ENCODE measurements at places on chromosomes 11 and 22.

- no peak for DNase-seq
These were observed 47.7 kb downstream of the TRIOBP start for GRCh38 chr22:37744589-37744988.

- no peak for DNase-seq
These were observed 953 bp upstream of the PACS1 start for GRCh38 chr11:66068923-66069714.

GRCh38 chr22:44555046-44555445, 57.0 kb upstream of the RTL6 start:
- DNase-seq = no peak

DNA sequence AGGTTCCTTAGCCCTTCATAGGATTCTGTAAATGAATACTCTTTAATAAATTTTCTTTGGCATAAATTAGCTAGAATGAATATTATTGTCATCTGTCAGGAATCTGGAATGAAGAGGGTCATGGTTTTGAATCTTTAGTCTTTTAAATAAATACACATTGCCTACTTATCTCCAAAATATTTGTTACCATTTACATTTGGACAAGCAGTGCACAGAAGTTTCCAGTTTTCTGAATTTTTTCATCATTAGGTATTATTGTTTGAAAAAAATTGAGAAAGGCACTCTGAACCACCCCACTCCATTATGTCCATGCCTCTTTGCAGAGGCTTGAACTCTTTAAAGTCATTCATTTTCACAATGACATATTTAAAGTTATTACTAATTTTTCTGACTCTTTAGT, 549.0 kb upstream of the LUZP2 start:
- DNase-seq = no peak

DNA sequence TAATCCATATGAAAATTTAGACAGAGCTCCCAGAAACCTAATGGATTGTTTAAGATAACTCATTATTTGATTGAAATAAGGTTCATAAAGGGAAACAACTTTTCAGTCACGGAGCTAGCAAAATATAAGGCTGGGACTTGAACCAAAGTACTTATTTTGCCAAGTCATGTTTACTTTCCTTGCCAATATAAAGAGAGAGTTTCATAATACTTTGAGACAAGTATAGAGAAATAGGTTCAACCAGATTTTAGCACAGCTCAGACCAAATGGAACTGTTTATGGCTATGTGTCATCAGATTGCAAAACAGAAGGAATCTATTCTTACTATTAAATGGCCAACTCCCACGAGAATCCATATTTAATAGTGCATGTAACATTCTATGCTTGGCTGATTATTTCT, 1517.5 kb upstream of the TENM4 start:
- no peak for DNase-seq

GRCh38 chr11:63553759-63554158, 9.4 kb downstream of the PLAAT2 start:
- DNase-seq = no peak

DNA sequence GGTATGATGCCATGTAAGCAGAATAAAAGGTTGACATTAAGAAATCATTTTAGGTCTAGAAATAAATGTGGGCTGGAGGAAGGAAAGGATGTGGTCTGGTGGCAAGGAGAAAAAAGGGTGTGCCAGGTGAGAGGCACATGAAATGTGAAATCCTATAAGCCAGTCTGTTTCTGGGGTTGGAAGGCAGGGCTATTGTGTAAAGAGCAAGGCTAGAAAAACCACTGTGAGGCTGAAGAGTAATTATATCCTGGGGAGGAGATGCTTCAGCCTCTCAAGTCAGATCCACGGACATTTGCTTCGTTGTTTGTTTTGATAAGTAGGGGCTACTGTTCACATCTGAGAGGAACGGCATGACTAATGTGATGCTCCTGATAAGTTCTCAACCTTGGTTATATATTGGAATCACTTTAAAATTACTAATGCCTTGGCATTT, 77.5 kb upstream of the CTSC start:
- no peak for DNase-seq

DNA sequence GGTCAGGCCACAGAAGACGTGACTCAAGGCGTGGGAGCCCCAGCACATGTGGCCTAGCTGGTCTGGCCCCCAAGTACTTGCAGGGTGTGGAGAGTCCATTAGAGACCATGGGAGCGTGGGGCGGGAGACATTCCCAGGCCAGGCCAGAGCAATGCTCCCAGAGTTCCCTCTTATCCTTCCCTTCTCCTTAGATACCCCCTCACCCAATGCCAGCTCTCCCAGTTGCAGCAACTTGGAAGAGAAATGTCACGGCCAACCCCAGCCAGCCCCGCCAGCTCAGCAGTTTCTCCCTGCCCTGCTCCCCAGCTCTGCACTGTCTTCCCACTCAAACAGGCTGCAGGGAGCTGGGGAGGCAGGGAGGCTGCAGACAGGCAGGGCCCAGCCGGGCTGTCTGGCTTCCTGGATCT, 65.4 kb upstream of the TSPAN18 start:
- DNase-seq = no peak

DNA sequence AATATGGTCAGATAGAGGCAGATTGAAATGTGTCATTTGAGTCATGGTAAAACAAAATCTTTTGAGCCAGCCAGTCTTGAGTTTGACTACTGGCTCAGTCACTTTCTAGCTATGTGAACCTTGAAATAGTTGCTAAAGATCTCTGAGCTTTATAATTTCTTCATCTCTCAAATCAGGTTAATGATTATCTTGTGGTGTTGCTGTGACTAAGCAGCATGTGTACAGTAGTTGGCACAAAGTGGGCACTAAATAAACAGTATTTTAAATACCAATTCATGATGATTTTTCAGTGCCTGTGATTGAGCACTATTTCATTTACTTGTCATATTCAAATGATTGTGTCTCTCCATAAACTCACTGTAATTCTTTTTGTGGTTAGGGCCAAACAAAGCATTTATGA, 70.8 kb downstream of the RAB38 start:
- DNase-seq = no peak

DNA sequence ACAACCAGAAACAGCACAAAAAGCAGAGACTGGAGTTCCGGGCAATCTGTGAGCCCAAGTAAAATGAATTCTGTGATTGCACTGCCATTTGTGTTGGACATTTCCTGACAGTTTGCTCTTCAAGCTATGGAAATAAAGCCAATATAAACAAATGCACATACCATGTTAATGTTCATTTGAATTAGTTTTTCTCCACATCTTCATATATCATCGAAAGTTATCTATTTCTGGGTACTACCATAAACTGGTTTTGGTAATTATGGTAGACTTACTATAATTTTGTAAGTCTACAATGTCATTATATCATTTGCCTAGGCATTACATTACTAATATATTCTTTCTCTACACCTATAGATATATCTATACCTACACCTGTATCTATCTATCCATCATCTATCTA, at the start of gene OR5M11:
OR5M11 (minus strand) TSS at position 101 of the 400 bp plus-strand sequence; CDS start at position 101, 0 bp downstream.
- no peak for DNase-seq

- DNase-seq = no peak
These were observed 27.3 kb downstream of the MAFF start for GRCh38 chr22:38228873-38229740.

DNA sequence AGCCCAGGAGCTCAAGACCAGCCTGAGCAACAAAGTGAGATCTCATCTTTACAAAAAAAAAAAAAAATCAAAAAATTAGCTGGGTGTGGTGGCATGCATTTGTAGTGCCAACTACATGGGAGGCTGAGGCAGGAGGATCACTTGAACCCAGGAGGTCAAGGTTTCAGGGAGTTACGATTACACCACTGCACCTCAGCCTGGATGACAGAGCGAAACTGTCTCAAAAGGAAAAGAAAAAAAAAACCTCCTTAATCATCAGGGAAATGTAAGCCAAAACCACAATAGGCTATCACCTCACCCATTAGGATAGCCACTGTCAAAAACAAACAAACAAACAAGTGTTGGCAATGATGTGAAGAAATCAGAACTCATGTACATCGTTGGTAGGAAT, 13.4 kb downstream of the DGCR2 start:
- no peak for DNase-seq

DNA sequence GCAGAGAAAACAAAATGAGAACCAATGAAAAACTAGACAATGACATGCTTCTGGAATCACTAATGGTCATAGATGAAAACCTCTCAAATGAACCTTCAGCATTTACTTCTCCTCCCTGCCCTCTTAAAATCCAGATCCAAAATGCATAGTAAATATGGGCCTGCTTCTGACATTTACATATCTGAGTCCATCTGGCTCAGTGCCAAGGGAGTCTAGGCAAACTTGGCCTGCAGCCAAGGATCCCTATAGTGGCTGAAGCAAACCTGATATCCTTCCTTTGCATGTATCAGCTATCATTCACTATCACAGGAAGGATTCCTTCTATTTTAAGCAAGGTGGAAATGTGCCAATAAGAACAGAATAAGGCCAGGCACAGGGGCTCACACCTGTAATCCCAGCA, 104.8 kb downstream of the C11orf58 start:
- DNase-seq = no peak

- DNase-seq = no peak
These were observed 82.0 kb upstream of the RAB1B start for GRCh38 chr11:66186470-66186869.

GRCh38 chr22:32552521-32552920, 77.9 kb downstream of the FBXO7 start:
- no peak for DNase-seq

- no peak for DNase-seq
These were observed 420.0 kb downstream of the METTL15 start for GRCh38 chr11:28528217-28528616.

DNA sequence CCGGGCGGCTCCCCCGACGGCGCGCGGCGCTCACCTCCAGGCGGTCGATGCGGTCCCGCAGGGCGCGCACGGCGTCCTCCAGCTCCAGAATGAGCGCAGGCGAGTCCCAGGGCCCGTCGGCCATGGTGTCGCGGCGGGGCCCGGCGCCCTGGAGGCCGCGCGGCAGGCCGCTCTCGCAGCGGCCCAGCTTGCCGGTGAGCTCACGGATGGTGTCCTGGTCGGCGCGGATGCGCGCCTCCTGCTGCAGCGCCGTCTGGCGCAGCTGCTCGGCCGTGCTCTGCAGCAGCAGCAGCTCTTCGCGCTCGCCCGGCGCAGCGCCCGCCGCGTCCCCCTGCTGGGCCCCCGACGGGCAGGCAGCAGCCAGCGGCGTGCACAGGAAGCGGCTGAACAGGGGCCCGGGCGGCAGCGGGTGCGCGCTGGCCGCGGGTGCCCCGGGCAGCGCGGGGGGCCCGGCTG, 599 bp downstream of the NPTXR start:
- peak; percentile 41 for DNase-seq

All from stimulated activated CD4-positive, alpha-beta T cell treated with anti-CD3 and anti-CD28 coated beads, Interleukin-1b, Interleukin-23, amount 100 ng/mL, for 24 hours (primary cell).